ENCODE measurements at places on chromosomes 2 and 18. TPM values are rescaled to one million over a fixed set of nuclear protein-coding genes. Genes with fewer than 3 reads are reported as not detected.

DNA sequence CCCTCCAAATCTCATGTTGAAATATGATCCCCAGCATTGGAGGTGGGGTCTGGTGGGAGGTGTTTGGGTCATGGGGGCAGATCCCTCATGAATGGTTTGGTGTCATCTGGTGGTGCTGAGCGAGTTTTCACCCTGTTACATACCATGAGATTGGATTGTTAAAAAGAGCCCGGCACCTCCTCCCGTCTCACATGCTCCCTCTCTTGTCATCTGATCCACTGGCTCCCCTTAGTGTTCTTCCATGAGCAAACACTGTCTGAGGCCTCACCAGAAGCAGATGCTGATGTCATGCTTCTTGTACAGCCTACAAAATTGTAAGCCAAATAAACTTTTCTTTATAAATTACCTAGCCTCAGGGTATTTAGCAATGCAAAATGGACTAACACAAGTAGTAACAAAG lies 405.0 kb upstream of the SLC39A10 start:
- no peak for DNase-seq

DNA sequence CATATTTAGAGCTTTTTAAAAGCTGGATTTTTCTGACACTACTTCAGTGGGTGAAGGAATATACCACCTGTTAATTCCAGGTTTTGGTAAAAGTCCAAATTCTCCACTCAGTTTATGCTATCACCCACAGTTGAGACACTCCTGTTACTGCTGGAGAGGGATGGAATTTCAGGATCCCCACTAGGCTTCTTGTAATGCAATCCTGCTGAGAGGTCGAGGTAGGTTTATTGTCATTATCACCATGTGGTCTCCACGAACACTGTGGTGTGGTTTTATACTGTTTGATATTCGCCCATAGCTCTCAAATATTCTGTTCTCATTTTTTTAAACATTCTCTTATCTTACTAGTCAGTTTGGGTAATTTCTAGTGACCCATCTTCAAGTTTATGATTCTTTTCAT lies 167.9 kb downstream of the CCDC102B start:
- DNase-seq: no peak

- DNase-seq: no peak
Measured at GRCh38 chr2:136305517-136306192, 187.7 kb upstream of the CXCR4 start.

DNA sequence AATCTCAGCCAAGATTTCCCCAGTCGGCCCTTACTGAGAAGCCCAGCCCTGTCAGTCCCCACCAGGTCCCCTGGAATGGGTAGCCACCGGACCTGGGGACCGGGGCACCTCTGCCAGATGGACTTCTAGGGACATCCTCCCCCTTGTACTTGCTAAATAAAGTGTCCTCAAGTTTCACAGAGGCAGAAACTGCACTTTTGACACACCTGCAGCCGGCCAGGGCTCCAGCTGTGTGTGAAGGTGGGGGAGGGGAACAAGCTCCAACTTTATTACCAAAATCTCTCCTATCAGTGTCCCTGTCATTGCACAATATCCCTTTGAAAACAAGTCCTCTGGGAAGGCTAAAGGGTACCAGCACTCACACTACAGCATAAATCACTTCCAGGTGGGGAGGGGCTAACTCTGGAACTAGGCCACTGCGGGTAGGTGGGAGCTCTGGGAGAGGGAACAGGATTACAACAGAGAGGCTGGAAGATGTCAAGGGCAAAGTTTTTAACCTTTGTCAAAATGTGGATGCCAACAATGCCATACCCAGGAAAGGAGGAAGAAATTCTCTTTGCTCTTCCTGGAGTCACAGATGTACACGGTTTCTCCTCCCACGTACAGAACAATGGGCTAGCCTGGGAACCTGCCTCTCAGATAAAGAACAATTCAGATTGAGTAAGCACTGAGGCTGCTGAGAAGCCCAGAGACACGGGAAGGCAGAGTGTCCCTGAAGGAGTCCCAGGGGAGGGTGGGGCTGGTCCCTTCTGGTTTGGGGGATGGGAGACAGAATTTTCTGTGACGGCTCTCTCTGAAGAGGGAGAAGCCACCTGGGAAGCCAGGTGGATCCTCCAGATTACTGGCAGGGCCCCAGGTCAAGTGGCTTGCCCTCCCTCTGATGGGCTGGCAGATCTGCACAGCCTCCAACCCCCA lies 11.0 kb downstream of the SDC1 start:
- no peak for DNase-seq

- DNase-seq: no peak
Measured at GRCh38 chr2:218806346-218806978, 24.5 kb downstream of the CYP27A1 start.

- no peak for DNase-seq
Measured at GRCh38 chr2:210162466-210163124, 8.6 kb downstream of the KANSL1L start.

DNA sequence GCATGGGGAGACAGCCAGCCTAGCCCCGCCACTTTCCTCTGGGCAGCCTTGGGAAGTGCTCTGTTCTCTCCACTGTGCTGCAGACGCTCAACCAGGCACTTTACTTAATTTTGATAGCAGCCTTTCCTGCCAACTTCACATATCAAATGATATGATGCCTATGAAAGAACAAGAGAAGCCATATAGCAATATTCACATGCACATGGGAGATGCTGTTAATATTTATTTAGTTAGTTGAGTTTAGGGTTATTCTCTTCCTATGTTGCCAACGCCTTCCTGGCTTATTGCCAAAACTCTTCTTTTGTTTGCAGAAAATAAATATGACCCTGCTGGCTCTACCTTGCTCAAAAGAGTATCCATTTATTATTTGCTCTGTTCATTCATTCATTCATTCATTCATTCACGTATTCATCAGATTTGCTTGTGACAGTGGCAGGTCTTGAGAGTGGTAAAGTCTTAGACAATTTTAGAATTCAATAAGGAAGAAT lies 99.3 kb downstream of the GATA6 start:
- DNase-seq: peak; percentile 42

DNA sequence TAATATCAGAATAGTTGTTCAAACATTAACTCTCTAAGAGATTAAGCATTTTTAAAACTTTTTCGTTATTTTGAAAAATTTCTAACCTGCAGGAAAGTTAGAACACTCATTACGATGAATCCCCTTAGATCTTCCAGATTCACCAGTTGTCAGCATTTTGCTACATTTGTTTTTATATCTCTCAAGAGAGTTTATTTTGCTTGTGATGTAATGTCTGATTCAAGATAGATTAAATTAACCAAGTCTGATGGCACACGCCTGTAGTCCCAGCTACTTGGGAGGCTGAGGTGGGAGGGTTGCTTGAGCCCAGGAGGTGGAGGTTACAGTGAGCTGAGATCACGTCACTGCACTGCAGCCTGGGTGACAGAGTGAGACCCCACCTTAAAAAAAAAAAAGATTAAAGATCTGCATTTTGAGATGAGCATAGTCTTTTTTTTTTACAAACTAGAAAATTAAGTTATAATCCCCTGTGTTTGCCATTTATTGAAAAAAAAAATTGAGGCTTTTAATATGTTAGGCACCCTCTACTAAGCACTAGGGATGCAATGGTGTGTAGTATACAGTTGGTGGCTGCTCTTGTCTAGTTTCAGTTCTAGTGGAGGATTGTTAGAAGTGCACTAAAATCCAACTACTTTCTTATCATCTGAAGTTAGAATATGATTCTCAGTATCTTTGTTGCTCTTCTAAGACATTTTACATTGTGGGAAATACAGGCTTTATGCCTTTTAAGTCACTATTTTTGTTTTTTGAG lies 20.9 kb downstream of the RAB10 start:
- no peak for DNase-seq

DNA sequence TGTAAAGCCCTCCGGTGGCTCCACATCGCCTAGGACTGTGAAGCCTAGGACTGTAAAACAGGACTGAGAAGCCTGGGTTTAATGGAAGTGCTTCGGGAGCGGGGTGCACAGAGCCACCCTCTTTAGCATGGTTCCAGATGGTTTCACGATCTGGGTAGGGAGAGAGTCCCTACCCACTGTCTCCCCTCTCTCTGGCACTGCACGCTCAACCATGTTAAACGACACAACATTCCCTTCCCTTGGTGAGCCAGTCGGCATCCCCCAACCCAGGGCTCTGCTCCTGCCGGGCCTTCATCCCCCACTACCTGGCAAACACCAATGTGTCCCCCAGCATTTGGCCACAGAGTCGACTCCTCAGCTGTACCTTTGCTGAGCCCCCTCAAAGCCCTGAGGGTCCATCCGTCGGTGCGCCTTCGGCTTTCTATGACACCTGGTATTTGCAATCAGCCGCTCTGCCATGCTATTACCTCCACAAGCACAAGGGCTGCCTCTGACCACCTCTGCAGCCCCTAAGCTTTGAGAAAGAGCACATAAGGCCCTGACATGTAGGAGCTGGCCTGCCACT lies 1.1 kb downstream of the COPS9 start:
- no peak for DNase-seq

DNA sequence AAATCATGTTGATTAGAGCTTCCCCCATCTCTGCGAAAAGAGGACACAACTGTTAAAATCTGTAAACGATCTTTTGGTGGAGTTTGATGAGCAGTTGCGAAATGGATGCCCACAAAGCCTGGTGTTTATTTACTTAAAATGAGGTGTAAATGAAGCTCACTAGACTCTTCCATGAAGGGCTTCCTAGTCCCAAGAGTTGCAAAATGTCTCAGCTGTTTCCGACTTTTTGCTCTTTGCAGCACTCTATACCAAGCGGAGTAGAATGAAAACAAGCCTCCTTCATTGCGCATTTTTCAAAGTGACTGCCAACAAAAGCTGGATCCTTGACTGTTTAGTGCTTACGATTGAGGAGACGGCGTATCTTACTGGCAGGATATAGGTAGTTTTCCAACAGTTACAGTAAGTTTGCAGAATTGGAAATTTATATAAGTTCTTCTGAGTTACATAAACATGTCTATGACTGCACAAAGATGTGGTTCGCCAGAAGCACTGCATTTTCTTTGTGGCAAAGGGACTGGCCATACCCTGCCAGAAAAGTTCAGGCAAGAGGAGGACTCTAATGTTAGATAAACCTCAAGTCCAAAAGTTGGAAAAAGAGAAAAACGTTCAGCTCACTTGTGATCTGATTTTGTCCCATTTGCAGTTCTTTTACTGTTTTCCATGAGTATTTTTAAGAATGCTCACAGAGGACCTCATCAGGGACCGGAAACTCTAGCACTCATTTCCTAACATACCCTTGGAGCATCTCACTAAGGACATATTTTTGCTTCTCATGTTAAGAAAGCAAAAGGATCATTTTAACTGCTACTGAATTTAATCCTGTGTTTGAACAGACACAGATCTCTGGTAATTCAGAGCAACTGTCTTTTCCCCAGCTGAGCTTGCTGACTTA lies 42.7 kb downstream of the COLEC12 start:
- no peak for DNase-seq

DNA sequence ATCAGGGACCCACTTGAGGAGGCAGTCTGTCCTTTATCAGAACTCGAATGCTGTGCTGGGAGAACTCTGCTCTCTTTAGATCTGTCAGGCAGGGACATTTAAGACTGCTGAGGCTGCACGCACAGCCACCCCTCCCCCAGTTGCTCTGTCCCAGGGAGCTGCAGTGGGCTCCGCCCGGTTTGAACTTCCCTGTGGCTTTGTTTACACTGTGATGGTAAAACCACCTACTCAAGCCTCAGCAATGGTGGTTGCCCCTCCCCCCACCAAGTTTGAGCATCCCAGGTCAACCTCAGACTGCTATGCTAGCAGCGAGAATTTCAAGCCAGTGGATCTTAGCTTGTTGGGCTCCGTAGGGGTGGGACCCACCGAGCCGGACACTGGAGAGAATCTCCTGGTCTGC lies 11.8 kb upstream of the LHCGR start:
- DNase-seq: no peak

GRCh38 chr2:224869601-224870233 lies 153.6 kb upstream of the CCDC195 start:
- DNase-seq: no peak

DNA sequence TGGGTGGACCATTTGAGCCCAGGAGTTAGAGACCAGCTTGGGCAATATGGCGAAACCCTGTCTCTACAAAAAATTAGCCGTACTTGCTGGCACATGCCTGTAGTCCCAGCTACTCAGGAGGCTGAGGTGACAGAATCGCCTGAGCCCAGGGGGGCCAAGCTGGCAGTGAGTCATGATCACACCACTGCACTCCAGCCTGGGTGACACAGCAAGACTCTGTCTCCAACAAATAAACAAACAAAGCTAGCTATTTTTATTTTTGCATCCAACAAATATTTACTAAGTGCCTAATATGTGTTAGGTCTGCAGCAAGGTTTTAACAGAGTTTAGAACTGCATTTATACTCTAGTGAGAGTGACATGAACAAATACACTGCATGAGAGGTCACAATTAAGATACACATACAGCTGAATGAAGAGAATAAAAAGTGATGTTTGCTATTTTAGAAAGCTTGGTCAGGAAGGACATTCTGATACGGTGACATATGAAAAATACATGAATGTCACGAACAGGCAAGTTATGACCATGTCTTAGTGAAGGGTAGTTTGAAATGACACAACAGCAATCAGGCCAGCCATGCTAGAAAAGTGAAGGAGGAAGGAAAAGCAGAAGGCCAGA lies 83.2 kb upstream of the FRZB start:
- DNase-seq: peak; percentile 24

DNA sequence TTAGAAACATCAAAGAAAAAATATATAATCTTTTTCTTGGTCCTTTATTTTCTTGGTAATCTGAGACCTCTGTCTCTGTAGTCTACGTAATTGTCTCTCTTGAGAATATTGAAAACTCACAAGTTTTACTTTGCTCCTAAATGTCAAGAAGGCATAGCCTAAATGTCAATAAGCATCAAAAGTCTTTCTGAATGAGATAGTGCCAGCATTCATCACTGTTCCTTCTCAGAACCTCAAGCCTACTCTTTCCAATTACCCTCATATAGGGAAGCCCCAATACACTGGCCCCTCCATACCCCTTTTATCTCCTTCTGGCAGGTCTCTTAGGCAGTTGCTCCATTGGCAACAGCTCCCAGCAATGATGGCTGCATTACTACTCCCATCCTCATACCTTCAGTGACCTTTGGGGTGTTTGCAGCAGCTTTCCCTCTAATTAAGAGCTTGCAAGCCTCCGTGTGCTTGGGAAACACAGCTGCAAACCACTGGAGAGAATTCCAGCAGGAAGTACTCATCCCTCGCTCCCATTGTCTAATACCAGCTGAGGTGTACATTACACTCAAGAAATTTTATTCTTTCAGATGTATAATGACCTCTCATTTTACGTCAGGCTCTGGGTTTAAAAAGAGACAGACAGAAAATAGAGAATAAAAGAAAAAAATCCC lies 95.8 kb downstream of the KYNU start:
- DNase-seq: peak; percentile 57

DNA sequence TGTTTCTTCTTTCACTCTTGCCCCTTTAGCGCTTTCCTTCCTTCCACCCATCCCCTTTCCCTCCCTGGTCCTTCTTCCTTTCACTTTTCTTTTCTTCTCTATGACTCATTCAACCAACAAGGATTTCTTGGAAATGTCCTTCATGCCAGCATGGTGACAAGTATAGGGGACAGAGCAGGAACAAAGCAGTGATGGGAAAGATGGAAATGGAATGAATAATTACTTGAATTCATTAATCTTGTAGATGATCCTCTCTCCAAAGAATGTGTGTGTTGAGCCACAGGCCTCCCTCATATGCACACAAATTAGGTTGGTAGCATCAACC lies 1.5 kb downstream of the VAMP5 start:
- peak; percentile 29 for DNase-seq

COL5A2 gene
- 72.6 TPM for total RNA-seq

ZNF892 gene
- total RNA-seq: 8.7 TPM

COL4A4 gene
- total RNA-seq: 0.05 TPM

RAB6C gene
- total RNA-seq: not detected

HRH4 gene
- total RNA-seq: 0.19 TPM

Measured in dermis blood vessel endothelial cell (primary cell).